NCI-H2107 (cell line): ENCODE measurements at places on chromosomes 16 and 17.

GRCh38 chr16:4345836-4346781, 5.0 kb downstream of the PAM16 start:
- DNase-seq: peak; percentile 27

DNA sequence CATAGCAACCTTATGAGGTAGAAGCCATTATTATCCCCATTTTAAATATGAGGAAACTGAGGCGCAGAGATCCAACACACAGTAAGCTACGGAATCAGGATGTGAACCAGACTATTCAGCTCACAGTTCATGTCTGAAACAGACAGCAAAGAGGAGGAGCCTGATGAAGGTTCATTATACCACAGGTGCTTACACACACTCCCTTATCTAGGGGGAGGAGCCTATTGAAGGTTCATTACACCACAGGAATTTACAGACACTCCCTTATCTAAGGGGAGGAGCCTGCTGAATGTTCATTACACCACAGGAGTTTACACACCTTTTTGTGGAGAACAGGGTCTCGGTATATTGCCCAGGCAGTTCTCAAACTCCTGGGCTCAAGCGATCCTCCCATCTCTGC, 21.9 kb downstream of the C16orf95 start:
- DNase-seq: no peak

DNA sequence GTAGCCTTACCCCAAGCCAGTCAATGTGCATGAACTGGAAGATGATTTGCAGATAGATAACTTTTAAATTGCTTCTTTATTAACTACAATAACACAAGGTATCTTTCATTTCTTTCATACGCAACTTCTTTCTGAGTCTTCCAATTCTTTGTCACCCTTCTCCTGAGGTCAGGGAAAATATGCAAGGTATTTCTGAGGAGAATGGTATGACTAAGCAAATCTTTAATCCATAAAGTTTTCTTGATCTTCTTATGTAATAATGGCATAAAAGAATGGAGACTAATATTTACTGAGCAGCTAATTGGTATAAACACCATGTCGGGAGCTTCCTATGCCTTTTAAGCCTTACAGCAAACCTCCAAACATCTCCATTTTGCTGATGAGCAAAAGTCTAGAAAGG, 438.9 kb downstream of the KCNJ2 start:
- DNase-seq: no peak

DNA sequence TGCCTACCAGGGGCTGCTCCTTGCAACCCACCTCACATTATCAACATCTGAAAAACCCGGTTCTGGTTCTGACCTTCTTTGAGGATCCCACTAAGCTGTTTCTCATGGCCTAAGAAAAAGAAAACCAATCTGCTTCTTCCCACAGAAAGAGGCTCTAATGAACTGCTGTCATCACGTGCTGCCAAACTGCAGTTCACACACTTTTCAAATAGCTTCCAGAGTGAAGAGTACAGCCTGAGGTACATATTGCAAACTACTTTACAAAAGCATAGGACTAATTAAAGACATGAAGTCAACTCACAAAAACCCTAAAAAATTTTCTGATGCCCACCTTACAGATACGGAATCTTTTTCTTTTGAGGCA, 36.7 kb downstream of the SMG6 start:
- DNase-seq: no peak

- no peak for DNase-seq
These were observed 111.3 kb upstream of the LHX1 start for GRCh38 chr17:36825951-36826350.

- no peak for DNase-seq
These were observed 258.4 kb downstream of the MAP2K6 start for GRCh38 chr17:69672924-69673323.

- no peak for DNase-seq
These were observed 119.4 kb downstream of the RBFOX1 start for GRCh38 chr16:7452090-7452489.

DNA sequence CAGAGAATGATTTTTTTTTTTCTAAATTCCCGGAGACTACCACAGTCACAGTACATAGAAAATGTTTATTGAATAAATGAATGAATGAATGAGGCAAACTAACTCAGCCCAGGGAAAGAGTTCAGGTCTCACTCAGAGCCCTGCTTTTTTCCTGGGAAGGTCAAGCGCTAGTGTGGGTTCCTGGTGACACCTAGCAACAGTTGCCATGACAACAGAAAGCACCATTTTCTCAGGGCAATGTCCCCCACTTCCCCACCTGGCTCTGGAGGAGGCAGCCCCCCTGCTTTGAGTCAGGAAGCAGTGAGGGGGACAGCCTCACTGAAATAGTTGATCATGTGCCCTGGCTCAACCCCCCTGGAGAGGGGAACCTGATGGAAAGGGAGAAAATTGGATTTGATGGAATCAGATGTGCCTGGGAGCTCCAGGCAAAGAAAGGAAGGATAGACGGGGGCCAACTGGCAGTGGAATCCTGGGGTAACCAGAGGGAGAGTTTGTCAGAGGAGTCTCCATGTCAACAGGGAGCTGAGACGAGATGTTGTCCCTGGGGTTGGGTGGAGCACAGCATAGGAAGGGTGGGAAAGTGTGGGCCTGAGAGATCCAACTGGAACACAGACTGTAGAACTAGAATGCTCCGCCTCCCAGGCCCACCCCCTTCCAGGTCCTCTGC, 242.2 kb upstream of the CCL2 start:
- DNase-seq: no peak

DNA sequence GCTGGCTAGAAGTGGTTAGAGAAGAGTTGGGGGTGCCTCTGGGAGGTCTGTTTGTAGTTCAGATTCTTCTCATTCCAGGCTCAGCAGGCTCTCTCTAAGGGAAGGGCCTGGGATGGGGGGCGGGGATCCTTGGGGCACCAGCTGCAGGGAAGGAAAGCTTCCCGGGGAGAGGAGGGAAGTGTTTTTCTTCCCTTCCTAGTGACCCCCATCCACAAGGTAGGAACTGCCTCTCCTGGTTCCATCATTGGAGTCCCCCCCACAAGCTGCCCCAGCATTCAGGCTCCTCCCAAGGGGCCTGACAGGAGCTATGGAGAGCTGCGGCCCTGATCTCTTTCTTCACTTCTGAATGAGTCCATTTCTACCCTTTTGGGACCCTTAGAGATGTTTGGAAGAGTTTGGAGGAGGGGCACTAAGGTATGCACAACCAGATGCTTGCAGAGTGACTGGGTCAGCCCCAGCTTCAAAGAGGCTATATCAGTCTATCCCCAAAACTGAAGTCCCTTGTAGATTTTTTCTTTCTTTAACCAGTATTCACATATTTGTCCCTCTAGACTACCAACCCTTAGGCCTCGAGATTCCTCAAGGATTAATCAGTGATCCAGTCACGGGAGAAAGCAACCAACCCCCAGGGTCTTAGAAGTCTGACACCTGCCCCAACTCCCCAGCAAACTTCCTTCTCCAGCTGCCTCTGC, 13.9 kb upstream of the FZD2 start:
- DNase-seq: no peak

GRCh38 chr17:285751-286422, 66.7 kb downstream of the RPH3AL start:
- DNase-seq: no peak

DNA sequence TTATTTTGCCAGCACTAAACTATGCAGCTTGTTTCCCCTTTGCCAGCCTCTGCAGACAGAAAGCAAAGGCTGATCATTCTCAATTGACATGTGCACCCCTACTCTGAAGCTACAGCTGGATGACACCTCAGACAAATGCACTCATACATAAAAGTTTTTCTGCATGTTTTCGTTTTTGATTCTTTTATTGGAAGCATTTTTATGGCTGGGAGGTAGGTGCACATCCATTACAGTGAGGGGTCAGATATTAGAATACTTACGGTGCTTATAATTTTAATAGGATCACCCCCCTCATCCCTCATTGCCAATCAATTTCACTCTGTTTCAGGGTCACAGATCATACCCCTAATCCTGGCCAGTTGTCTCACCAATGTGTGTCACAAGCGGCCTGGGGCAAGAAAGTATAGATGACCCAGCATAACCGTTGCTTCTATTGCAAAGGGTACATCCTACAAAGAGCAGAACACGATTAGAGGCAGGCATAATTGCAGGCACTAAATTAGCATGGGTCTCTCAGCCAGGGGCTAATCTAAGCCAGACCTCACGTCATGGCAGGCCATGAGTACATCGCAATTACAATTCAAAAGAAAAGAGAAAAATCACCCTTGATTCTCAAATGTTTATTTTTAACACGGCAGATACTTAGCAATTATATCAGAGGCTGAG, 89.5 kb upstream of the SOX9 start:
- DNase-seq: no peak

DNA sequence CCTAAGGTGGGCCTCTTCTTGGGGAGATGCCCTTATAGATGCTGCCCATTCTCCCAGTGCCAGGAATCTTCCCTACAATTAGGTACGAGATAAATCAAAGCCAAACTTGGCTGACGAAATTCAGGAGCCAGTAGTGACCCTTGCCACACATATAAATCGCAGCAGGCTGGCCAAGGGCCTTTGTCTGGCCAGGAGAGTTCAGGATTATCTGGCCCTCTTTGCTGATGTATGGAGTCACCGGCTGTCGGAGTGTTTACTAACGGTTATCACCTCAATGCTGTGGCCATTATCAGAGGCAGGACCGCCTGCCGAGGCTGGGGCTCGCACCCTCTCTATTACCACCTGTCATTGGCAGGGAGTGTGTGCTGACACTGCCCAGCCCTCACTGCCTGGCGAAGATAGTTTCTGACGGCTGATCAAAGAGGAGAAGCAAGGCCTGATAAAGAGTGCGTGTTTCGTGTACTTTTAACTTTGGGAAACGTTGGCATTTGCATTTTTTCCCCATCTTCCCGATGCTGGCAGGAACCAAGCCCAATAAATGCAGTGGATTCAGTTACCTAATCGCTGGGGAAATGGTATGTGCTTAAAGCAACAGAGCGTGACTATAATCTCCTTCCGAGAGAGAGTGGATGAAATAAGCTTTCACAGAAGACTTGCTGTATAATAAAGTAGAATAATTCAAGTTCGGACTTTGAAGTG, 32.8 kb upstream of the TBX2 start:
- DNase-seq: peak; percentile 24

DNA sequence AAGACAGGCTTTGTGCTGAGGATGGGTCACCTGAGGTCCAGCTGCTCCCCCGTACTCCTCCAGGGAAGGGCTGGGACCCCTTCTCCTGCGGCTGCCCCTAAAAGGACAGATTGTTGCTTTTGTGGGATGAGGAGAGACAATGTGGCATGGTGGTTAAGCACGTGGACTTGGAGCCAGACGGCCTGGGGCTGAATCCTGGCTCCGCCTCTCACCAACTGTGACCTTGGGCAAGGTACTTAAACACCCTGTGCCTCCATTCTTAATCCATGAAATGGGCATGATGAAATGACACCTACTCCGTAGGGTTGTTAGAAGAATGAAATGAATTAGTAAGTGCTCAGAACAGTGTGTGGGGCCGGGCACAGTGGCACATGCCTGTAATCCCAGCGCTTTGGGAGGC, 39.6 kb upstream of the PLCG2 start:
- no peak for DNase-seq

GRCh38 chr16:84754956-84755672, 55.3 kb downstream of the USP10 start:
- DNase-seq: no peak

GRCh38 chr17:79043931-79044320, 20.0 kb downstream of the C1QTNF1 start:
- no peak for DNase-seq

DNA sequence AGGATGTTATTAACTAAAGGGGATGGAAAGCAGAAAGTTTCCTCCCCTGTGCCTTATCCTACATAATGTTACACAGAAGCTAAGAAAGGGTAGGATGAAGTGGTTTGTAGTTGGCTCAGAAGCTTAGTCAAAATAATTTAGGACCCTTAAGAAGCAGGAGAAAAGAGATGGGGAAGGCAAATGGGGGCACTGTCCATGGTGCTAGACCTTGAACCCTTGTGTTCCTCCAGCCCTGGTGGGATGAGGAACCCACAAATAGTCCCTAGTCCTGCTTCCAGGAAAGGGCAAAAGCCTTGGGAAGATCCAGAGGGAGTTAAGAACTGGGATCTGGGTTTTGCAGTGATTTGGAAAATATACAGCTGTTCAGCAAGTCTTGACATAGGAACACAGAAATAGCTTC, 54.5 kb downstream of the SLC5A11 start:
- no peak for DNase-seq

GRCh38 chr16:75868636-75869632, 142.6 kb upstream of the CPHXL start:
- no peak for DNase-seq

DNA sequence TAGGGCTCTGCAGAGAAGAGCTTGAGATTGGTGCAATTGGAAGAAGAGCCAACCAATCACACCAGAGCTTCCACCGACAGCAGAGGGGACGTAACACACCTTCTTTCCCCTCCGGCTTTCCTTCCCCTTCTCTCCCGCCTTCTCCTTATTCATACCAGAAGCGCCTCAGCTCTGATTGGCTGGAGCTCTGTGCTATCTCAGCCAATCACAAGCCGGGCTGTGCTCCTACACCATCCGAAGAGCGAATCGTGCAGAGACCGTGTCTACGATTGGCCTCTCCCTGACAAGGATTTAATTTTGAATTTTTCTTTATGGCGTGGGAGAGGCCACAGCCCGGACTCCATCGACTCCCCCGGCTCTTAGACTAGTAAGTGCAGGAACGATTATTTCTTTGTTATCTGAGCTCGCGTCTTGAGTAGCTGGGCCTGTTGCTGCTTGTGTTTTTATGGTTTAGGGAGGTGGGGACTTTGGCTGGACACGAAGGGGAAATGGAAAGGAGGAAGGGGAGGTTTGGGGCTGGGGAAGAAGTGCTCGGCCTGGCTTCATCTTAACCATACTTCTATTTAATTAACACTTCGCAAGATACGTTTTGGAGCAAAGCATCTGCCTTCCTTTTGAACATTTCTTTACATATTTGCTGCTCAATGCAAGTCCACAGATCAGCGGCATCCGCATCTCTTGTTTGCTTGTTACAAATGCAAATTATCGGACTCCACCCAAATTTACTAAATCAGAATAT, at the start of gene PRR11:
Gene PRR11, plus strand, starts transcription at position 308 of the 739 bp plus-strand sequence. CDS start 14,007 bp downstream, outside the sequence.
- peak; percentile 99 for DNase-seq

DNA sequence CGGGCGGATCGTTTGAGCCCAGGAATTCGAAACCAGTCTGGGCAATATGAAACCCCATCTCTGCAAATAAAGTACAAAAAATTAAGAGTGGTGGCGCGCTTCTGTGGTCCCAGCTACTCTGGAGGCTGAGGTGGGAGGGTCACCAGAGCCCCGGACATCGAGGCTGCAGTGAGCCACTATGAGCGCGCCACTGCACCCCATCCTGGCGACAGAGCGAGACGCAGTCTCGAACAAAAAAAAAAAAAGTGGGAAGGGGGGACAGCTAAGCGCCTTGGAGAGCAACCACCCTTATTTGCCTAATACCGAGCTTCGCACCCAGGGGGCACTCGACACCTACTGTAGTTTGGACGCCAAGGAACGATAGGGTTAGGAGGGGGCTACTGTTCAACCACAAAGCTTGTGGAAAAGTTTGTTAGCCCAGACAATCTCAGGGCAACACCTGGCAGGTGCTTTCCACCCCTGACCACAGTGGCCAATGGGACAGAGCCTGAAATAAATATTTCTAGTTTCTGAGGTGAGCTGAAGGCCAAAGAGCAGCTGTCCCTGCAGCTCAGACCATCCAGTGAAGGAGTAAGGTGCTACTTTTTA, 847 bp upstream of the PSMC3IP start:
- peak; percentile 72 for DNase-seq

GRCh38 chr16:27450196-27450549, 48.2 kb downstream of the IL21R start:
- DNase-seq: no peak
